Diencephalon (tissue), 1 donor: ENCODE measurements at places on chromosomes 16 and 17. TPM values are rescaled to one million over a fixed set of nuclear protein-coding genes. Genes with fewer than 3 reads are reported as not detected.

MYH1 gene
- total RNA-seq, result not detected

INPP5K gene
- total RNA-seq, result 37.1 TPM

DBNDD1 gene
- total RNA-seq, result 22.4 TPM

NR1D1 gene
- total RNA-seq, result 1.6 TPM

MLX gene
- 30.0 TPM for total RNA-seq

PYY gene
- not detected for total RNA-seq

PMFBP1 gene
- 1.2 TPM for total RNA-seq

ITGA3 gene
- total RNA-seq, result 33.4 TPM

EFNB3 gene
- total RNA-seq, result 42.4 TPM

IL34 gene
- total RNA-seq, result 8.5 TPM

MT1G gene
- not detected for total RNA-seq
